ENCODE measurements at places on chromosomes 3 and 15.
A peak's percentile ranks its signal among the peaks of the same experiment; 100 is the strongest.

GRCh38 chr3:36741285-36741684 lies 23.1 kb downstream of the DCLK3 start:
- DNase-seq: no peak

GRCh38 chr3:157429708-157430107 lies 6.9 kb upstream of the PTX3 start:
- no peak for DNase-seq

DNA sequence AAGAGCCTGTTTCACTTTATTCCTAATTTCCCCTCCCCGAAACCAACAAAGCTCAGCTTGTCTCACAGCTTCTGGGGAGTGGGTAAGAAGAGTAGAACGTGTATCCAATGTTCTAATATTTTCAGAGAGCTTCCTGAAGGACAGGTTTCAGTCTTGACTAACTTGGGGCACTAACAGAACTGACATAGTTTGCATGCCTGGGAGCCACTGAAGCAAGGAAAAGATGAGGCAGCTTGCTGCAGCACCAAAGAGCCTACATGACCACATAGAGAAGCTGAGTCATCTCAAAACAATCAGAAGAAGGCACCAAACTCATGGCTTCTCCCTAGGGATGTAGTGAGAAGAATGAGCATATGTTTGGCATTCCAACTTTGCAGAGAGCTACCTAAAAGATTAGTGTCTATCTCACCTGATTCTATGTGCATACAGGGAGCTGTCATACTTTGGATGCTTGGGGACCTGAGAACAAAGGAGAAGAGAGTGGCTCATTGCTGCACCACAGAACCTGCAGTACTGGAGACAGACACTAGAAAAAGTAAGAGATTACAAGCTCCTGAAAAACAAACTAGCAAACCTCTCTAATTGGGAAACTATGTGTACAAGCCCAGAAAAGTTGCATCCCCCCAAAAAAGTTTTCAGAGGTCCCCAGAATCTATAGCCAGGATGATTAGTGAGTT lies 86.9 kb downstream of the DCLK3 start:
- no peak for DNase-seq

- peak; percentile 33 for DNase-seq
Measured at GRCh38 chr3:194472290-194472920, 14.4 kb downstream of the ATP13A3 start.

DNA sequence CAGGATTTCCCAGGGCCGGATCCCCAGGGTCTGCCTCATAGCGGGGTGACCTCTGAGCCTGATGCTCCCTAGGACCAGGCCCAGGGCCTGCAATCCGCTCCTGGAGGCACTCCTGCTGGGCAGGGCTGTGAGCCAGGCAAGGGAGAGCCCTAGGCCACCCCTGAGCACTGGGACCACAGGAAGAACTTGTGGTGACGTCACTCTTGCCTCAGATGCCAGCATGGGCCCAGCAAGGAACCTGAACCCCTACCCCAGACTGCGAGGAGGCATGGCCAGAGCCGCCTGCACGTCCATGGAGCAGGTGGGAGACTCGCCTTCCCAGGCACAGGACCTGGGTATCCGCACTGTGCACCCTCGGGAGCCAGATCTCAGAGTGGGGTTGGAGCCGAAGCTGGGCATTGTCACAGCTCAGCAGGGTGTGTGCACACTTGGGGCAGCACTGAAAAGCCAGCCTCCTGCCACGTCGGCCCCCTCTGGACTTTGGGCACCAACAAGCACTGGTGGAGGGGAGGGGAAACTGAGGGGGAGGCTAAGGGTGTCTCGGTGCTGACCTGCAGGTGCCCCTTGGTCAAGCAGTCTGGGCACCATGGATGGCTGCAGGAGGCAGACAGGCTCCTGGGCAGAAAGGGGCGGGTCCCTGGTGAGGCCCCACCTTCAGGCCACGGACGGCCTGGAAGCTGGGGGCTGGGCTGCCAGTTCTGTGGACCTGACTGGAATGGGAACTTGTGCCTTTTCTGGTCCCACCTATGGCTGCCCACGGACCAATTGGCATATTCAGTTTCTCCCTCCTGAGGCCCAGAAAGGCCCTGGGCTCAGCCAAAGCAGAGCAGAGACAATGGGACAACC lies 49.3 kb downstream of the SLC6A20 start:
- no peak for DNase-seq

DNA sequence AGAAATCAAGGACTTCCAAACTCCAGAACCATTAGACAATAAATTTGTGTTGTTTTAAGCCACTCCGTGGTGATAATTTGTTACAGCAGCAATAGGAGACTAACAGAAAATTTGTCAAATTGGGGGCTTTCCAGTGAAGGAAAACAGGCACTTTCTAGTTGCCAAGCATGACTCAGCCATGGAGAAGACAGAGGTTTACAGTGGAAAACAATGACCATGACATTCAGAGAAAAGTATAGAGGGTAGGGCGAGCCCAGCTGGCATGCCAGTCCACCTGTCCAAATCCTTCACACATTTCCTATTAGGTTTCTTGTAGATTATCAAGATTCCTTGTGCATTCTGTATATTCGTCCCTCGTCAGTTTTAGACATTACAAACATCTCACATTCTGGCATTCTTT lies 24.9 kb downstream of the SLCO2A1 start:
- DNase-seq: no peak

DNA sequence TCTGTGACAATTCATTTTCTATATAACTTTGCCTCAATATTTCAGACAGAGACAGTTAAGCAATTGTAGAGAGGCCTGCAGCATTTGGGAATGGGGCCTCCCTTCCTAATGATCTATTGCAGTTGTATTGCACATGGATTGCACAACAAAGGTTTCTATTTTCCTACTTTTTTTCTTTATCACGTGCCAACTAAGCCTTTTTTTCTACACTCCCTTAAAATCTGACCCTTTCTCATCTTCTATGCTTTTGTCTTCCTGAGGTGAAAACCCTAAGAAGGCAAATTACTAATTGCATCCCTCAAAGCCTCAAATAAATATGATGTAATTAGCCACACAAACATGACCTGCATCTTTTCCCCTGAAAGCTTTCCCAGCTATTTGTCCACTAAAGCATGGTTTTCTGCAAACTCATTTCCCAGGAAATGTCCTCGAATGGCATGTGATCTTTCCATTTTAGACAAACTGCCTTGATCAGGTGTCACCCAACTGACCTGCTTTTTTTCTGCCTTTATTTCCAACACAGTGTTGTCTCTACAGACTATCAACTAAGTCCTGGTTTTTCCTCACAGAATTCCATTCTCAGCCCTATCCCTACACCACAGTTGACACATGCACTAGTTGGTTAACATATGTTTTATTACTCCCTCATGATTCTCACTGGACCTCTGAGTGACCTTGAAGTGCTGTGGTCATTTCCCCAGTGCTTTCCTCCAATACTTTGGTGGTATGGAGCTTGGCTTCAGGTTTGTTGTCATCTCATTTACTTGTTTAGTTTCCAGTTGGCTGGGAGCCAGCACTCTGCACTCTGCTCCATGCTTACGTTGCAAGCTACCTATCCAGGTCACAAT lies 31.9 kb upstream of the TSC22D2 start:
- no peak for DNase-seq

GRCh38 chr3:140630866-140631265 lies 47.0 kb upstream of the TRIM42 start:
- DNase-seq: no peak

GRCh38 chr3:43727930-43728329 lies 37.2 kb downstream of the ABHD5 start:
- no peak for DNase-seq

- DNase-seq: no peak
Measured at GRCh38 chr15:70433586-70434324, 329.6 kb downstream of the UACA start.
